Left lung (tissue), 14 donors: ENCODE measurements at places on chromosomes 11 and 22. TPM values are rescaled to one million over a fixed set of nuclear protein-coding genes. Genes with fewer than 3 reads are reported as not detected.

- no peak for DNase-seq
Observed at GRCh38 chr11:74070723-74071492, 62.0 kb upstream of the UCP3 start.

DNA sequence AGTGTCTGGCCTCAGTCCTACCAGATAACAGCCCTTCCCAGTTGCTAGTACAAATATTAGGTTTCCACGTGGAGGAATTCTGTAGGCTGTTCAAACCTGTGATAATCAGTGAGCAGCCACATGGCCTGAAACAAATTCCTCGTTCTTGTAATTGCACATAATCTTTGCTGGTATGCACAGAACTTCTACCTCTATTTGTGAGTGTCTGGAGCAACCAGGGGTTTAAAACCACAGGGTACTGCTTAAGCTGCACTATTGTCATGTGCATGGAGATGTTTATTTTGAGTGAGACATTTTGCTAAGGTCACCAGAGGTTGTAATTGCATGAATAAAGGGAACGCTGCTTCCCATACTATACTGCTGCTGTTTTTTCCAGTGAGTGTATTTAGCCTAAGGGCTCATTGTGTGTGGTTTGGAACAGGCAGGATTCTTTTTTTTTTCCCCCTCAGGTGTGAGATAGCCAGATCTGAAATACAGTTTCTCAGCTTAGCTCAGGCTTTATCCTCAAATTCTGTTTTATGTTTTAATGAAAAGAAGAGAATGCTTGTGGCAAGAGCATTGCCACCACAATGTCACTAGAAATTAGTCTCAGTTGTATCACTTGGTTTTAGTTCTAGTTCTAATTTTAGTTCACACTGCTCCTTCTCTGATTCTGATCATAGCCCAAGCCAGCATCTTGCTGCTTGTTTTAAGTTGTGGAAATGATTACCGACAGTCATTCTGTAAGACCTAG, 60.5 kb downstream of the CYB5R2 start:
- DNase-seq, result no peak

- no peak for DNase-seq
Observed at GRCh38 chr22:40673017-40673416, 6.3 kb upstream of the MCHR1 start.

GRCh38 chr22:39593066-39593930, 22.7 kb downstream of the CACNA1I start:
- peak; percentile 32 for DNase-seq

GRCh38 chr11:1732418-1733008, 17.9 kb downstream of the IFITM10 start:
- DNase-seq, result no peak

DNA sequence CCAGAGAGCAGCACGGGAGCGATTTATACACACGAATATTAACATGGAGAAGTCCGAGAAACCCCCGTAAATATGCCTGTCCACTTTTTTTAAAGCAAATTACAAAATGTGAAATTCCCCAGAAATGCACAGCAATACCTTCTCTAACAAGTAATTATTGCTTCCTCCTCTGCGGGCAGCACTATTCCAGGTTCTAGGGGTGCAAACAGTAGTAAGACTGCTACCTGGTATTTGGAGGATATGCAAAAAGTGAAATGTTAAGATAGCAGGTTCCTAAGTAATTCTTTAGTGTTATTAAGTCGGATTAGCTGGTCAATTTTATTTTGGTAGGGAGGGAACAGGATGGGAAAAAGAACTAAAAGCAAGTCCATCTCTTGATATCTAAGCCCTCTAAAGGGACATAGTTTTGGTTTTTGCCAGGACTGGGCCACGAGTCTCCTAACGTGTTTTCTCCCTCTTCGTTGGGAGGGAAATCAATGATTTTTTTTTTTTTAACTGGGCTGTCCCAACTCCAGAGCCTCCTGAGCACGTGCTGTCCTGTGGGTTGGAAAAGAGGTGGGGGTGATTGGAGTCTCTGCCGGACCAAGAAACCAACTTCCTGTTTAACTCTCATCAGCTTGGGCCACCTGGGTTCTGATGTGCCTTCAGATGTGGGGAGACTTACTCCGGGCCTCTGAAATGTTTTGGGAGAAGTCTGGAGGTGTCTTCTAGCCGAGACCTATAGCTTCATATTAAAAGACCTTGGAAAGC, 1.7 kb upstream of the XBP1 start:
- DNase-seq, result no peak

GRCh38 chr11:45079943-45080719, 66.3 kb upstream of the PRDM11 start:
- no peak for DNase-seq

DNA sequence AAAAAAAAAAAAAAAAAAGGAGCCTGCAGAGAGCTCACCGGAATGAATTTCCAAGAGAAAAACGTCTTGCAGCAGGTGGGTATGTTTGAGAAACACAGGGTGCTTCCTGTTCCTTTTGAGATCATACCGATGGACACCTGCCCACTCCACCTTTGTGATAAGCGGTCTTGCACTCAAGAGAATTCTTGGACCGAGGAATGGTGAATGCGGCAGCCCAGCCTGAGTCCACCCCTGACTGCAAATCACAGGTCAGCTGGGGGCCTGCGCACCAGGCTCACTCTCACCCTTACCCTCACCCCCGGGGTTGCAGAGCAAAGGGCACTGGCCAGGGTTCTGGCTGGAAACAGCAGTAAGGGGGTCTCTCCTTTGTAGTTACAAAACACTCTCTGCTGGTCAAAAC, 16.8 kb upstream of the TEF start:
- no peak for DNase-seq

DNA sequence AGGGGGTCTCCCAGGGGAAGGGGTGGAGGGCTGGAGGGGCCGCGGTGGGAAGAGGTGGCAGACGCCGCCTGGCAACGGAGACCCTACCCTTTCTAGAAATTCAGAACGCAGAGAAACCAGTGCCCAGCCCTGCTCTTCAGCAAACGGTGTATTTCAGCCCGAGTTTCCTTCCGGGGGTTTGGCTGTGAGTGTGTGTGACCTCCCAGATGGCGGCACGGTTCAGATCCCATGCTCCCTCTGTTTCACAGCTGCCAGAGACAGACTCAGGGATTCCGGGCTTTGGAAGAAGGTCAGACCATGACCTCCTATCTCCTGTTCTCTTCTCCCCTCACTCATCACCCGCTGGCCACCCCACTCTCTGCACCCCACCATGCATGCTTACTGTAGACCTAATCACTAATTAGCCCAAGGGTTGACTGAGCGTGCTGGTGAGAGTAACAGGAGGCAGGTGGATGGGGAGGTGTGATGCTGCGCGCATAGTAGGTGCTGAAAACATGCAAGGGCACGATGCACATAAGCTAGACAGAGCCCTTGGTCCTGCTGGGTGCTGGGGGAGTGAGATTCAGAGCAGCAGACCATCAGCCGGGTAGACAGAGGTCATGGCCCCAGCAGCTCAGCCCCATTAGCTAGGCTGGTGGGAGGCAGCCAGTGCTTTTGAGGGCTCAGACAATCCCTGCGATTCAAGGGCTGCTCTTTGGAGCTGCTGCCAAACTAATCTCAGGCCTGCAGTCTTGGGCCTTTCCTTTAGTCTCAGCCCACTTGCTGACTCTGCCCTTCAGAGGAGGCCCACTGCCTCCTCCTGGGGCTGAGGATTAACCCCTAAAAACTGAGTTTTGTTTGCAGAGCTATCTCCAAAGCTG, 256.5 kb upstream of the CADM1 start:
- no peak for DNase-seq

DNA sequence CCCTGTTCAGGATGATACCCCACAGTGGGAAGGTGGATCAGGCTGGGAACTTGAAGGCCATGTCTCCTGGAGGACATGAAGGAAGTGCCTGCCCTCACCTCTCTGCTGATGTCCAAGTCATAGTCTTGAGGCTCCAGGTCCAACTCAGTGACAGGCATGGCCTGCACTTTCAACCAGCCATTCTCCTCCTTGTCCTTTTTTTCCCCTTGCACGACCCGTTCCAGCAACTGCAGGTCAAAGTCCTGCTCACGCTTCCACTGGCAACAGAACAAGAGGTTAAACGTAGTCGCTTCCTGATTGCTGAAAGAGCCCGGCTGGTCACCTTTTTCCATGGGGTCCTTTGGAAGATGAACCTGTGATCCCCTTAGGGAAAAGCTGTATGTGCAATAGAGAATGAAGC, 47.7 kb downstream of the C11orf58 start:
- no peak for DNase-seq

DNA sequence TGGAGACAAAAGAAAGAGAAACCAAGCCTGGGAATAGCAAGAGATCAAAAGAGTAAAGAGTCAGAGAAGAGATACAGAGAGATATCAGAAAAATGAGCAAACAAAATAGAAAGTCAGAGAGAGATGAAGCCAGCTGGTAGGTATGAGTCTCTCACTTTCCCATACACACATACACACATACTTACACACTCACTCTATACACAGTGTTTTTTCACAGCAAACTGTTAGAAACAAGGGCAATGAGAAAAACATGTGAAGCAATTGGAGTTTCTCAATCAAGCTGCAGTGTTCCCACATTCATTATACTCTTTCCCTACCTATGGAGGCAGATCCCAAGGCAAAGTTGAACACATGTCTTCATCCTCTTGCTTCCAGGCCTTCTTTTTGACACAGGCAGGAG, 2.6 kb upstream of the NLRP10 start:
- no peak for DNase-seq

- no peak for DNase-seq
Observed at GRCh38 chr11:111699579-111700156, 66.5 kb downstream of the PPP2R1B start.

GRCh38 chr22:47042861-47043496, 280.5 kb downstream of the TBC1D22A start:
- DNase-seq, result no peak

DNA sequence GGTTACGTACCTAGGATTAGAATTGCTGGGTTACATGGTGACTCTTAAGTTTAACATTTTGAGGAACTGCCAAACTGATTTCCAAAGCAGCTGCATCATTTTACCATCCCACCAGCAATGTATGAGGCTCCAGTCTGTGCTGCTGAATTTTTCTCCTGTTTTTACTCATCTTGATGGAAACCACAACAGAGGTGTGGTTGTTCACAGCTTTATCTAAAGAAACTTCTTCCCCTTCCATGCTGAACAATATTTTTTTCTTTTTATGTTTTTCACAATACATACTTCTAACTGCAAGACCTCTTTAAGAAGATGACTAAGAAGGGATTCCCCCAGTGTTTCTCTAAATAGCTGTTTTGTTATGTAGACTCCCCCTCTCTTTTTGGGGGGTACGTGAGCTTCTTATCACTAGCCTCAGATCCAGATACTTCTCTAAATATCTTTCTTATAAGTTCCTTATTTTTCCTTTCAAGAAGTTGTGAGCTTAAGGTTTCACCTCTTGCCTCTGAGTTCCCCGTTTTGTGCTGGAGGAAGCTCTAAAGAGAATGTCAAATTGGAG, 24.0 kb downstream of the TCP11L1 start:
- DNase-seq, result no peak

- peak; percentile 56 for DNase-seq
Observed at GRCh38 chr22:20238536-20238900, 29.6 kb downstream of the RTN4R start.

DNA sequence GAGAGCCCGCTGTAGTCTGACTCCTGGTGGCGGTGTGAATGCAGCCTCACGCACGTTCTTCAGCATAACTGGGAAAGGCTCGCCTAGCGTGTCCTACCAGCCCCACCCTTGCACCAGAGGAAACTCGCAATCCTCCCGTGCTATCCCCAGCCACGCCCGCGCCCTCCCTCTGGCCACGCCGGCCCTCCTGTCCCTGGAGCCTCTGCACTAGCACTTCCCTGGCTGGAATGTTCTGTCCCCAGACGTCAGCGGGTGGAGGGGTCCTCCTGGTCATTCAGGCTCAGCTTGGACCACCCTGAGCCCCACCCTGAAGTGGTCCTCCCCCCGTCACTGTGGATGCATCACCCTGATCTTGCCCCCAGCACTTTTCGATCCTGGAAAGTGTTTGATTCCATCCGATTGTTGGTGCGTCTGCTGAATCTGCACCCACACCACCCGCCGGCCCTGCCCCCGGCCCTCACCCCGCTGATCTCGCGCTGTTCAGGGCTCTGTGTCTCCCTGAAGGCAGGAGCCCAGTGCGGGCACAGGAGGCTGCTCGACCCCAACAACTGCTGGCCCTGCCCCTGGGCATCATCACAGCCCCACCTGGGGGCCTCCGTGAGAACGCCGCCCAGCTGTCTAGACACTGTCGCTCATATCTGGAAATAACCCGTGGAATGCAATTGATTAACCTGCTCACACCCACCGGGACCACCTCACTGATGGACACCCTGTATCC, 437.0 kb downstream of the TBC1D22A start:
- peak; percentile 28 for DNase-seq

- no peak for DNase-seq
Observed at GRCh38 chr11:16775614-16776283, 37.3 kb downstream of the C11orf58 start.

DNA sequence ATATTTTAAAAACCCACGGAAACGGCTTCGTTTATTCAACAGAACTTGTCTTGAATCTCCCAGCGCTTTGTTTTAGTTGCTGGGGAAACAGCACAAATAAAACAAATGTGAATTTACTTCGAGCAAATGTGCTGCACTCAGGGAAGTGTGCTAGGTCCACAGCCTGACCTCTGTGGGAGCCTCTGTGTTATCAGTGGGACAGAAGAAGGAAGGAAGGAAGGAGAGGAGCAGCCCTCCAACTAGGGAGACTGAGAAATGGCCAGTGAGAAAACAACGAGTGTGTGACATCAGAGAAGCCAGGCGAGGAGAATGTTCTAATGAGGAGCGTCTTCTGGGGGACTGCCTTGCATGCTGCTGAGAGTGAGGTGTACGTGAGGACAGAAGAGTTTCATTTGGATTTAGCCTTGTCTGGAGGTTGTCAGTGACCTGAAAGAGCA, 42.7 kb downstream of the PPP6R3 start:
- DNase-seq, result no peak

DNA sequence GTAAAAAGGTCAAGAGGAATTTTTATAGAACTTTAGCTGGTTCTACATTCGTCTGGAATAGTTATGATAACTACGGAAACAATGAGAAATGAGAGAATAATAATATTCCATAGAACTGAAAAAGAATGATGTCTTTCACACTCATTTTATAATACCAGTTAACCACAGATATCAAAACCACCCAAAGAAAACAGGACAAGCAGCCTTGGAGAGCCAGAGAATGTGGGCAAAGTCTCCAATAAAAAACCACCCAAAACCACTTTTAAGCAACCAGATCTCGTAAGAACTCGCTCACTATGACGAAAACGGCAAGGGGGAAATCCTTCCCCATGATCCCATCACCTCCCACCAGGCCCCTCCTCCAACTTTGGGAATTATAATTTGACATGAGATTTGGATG, 60.8 kb downstream of the ARHGAP32 start:
- DNase-seq, result no peak

- peak; percentile 45 for DNase-seq
Observed at GRCh38 chr11:27485930-27486773, 13.6 kb upstream of the LGR4 start.

- DNase-seq, result no peak
Observed at GRCh38 chr11:70322666-70323065, 52.2 kb downstream of the PPFIA1 start.

- no peak for DNase-seq
Observed at GRCh38 chr11:127006311-127006710, 5.7 kb upstream of the KIRREL3 start.

UQCC3 gene
- 6.6 TPM for total RNA-seq

DEFB131B gene
- total RNA-seq, result not detected

MIAT gene
- 1.7 TPM for total RNA-seq

OR51Q1 gene
- total RNA-seq, result not detected

WT1 gene
- 0.13 TPM for total RNA-seq

TSGA10IP gene
- total RNA-seq, result not detected

OR5T1 gene
- not detected for total RNA-seq

CD6 gene
- total RNA-seq, result 6.3 TPM

GPHA2 gene
- not detected for total RNA-seq

MS4A6A gene
- 143 TPM for total RNA-seq

DRD4 gene
- total RNA-seq, result 0.52 TPM

PHLDA2 gene
- 28.3 TPM for total RNA-seq

FADS3 gene
- total RNA-seq, result 64.1 TPM

CRYBA4 gene
- not detected for total RNA-seq
